Activated CD4-positive, alpha-beta T cell treated with anti-CD3 and anti-CD28 coated beads, Interleukin-2, amount 50 U/mL, for 16 hours (primary cell): ENCODE measurements at places on chromosomes 13 and 19.
A peak's percentile ranks its signal among the peaks of the same experiment; 100 is the strongest.

- DNase-seq, result no peak
Measured at GRCh38 chr19:1270854-1271527, 1.9 kb downstream of the CIRBP start.

DNA sequence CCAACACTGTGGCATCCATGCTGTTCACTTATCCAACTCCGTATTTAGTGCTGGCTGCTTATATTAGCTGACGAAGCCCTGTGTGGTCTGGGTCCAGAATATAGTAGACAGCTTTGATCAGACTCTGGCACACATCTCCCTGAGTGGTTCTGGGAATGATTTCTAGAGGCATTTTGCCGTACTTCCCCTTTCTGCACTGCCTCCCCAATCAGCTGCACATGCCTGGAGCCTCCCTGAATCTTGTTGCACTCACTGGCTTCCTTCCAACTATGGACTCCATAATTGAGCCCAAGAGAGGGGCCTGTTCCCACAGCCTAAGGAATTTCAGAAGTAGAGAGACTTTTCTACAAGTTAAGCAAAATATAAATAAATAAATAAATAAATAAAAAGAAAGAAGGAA, 30.4 kb upstream of the PCDH8 start:
- no peak for DNase-seq

GRCh38 chr13:59946944-59947343, 216.8 kb downstream of the DIAPH3 start:
- no peak for DNase-seq

- DNase-seq, result no peak
Measured at GRCh38 chr13:47251771-47252170, 354.9 kb upstream of the HTR2A start.

DNA sequence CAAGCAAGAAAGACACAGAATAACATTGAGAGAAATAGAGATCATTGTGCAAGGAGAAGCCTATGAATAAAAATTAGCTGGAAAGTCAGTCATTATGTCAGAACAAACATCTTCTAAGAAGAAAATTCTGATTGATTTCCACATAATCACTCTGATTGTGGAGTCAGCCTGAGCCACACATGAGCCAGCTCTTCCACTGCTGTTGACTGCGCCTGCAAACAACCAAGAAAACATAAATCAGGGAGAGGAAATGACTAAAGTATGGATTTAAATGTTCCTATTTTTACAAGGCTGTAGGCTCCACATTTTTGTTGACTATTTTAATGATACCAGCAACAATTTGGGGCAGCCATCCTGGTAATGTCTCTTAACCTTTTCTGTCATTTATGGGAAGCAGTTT, 962.3 kb downstream of the EFNB2 start:
- DNase-seq, result no peak

DNA sequence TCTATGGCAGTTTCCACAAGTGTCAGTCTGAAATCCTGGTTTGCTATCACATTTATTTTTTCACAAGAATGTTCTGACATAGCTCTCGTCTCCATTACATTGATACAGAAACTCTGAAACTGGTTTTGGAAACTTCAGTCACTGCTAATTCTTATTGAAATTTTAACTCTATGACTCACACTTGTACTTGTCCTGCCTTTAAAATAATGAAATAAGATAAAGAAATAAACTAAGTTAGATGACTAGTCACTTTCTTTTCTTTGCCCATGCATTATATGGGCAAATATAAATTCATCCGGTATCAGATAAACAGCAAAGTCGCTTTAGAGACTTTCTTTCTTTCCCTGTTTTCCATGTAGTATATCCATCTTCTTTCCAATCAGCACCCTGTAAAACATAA, 257.5 kb downstream of the PCDH9 start:
- DNase-seq, result no peak

GRCh38 chr13:55230570-55230908, 1910.2 kb upstream of the PRR20A start:
- no peak for DNase-seq

DNA sequence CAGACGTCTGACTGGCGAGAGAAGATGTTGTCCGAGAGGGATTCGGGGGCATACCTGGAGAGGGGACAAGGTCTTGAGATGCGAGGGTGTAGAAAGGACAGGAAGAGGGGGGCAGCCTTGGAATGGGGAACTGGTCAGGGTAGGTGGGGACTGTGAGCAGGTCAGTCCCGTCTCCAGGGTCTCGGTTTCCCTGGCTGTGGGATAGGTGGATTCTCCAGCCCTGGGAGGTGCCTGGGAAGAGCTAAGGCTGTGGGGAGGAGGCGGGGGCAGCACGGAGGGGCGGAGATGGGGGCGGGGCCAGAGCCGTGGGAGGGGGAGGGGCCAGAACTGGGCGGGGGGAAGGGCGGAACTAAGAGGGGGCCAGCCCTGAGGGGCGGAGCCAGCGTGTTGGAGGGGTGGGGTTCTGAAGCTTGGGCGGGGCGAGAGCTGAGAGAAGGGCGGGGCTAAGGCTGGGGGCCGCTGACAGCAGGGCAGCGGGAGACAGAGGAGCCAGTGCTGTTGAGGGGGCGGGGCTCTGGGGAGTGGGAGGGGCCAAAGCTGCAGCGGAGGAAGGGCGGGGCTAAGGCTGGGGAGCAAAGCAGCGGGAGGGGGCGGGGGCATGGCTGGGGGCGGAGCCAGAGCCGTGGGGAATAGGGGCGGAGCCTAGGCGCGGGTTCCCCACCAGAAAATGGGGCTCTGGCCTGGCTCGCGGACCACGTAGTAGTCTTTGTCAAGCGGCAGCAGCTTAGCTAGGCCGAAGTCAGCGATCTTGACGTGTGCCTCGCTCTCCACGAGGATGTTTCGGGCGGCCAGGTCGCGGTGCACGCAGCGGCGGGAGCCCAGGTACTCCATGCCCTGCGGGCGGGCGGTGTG, 9.5 kb upstream of the INSL3 start:
- peak; percentile 60 for DNase-seq

DNA sequence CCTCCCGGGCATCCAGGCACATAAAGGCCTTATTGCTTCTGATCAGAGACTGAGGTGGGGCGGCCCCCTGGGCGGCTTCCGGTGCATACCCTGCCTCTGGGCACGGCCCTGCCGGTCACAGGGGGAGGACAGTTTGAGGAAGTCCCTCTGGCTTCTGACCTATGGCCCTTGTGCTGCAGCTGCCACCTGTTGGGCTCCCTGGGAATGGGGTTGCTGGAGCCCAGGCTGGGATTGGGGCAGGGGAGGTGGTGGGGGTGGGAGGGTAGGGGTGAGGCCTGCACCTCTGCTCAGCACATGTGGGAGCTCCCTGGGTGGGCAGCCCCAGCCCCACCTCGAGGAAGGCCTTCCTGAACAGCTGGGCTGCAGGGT, 10.7 kb downstream of the ANO8 start:
- DNase-seq, result no peak

- DNase-seq, result no peak
Measured at GRCh38 chr13:75963302-75963701, 327.2 kb downstream of the LMO7 start.
